CD4-positive, alpha-beta memory T cell (primary cell): ENCODE measurements at places on chromosomes 2 and 18.

GRCh38 chr2:230179907-230180306 lies 39.9 kb downstream of the SP110 start:
- DNase-seq: no peak

- no peak for DNase-seq
These were observed 103.3 kb upstream of the GATA6 start for GRCh38 chr18:22066083-22066485.

DNA sequence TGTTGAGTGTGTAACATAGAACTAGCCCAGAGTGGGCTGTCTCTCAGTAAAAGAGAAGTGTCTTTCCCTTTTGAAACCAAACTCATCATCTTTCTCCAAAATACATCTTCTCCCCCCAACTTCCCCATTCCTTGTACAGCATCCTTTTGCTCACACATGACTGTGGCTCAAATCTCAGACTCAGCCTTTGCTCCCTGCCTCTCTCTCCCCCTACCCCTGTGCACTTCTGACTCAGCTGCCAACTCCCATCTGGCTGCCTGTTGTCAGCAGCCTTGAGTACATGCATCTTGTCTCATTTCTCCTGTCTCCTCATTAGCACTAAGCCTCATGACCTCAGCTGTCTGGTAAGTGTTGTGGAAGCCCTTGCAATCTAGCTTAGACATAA lies 18.1 kb upstream of the MGAT4A start:
- no peak for DNase-seq

DNA sequence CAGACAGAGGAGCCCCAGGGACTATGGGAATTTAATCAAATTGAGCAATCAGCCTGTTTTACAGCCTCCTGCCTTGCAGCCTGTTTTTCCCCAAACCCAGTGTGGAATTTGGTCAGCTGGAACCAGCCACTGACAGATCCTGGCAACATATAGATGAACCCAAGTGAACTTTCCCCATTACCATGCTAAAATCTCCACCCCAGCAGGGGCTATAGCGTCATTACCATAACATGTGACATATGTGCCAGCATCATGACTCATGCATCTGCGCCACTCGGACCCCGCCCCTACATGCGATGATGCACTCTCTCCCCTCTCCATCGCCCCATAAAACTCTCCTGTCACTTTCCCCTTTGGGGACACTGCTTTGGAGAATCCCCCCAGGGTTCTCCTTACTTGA lies 17.3 kb upstream of the FEZ2 start:
- no peak for DNase-seq

DNA sequence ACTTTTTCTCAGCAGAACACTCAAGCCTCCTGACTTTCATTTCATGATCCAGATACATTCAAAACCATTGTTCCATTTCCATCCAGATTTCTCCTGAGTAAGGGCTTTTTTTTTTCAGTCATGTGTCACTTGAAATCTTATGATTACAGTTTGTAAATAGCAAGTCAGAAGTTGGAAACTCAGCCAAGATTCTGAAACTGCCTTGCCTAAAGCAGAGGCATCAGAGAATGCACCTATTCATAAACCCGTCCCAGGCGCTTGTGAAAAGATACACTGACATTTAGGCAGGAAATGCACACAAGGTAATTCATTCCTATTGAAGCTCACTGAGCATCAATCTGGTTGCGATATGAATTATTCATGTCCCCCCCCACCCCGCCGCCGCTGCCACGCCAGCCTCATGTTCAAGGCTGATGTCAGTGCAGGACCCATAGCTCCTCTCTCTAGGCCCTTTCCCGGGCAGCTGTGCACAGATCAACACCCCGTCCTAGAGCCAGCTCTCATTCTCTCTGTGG lies 30.4 kb upstream of the MGAT4A start:
- DNase-seq: peak; percentile 58

- no peak for DNase-seq
These were observed 71.0 kb upstream of the DAPL1 start for GRCh38 chr2:158723921-158724802.

DNA sequence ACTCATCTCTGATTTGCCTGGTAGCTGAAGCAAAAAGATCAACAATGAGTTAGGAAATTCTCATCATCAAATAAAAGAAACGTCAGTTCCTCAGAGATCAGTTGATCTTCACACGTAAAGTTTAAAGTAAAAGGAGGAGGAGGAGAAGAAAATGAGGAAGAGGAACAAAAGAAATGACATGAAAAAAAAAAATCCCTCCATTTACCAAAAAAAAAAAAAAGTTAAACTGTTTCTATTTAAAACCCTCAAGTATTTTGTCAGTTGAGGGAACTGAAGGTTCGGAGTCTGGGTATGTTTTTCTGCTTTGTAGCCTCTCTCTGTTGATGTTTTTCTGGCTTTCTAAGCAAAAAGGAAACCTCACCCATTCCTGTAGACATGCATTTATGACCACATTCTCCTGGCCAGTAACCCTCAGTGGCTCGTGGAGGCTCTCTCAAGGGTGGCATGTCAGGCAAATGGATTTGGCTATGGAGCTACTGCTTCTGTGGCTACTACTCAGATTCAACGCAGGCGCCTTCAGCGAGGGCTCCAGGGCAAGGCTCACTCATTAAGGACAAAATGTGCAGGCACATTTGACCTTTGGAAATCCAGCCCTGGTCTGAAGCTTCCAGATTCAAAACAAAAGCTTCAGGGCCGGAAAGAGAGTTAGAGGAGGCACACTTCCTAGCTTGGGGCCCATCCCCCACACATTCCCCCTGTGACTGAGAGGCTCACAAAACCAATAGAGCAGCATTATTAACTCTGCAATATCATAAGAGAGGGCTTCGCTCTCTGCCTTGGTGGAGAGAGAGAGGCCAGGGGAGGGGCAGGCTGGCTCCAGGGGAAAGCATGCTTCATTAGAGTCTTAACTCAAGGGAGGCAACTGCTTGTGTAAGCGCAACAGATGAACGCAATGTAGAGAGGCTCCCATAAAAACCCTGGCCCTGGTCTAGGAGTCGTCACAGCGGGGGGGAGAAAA lies 22.3 kb downstream of the KLF7 start:
- DNase-seq: peak; percentile 77

DNA sequence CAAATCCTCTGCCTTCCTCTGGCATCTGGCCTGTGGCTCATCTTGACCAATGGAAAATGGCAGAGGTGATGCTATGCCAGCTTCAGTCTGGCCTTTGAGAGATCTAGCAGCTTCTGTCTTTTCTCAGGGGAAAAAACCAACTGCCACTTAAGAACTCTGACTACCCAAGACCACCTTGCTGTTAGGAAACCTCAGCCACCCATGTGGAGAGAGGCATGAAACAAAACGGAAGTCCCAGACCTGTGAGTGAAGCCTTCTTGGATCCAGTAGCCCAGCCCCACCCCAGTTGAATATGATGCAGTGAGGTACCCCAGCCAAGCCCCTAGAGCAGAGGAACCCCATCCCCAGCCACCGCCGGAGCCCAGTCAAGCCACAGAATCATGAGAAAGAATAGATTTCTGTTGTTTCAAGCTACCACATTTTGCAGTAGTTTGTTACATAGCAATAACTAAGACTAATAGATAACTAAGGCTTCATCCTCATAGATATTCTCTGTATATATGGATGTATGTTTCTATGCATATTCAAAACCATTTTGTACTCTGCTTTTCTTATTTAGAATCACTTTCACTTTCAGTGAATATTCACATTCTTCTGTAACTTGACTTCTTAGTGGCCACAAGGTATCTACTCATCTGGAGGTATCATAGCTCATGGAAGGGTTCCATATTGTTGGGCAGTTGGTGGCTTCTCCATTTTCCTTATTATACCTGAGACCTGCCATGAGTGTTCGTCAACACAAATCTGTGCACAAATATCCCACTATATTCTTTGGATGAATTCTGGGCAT lies 142.1 kb downstream of the FBXO15 start:
- DNase-seq: no peak

DNA sequence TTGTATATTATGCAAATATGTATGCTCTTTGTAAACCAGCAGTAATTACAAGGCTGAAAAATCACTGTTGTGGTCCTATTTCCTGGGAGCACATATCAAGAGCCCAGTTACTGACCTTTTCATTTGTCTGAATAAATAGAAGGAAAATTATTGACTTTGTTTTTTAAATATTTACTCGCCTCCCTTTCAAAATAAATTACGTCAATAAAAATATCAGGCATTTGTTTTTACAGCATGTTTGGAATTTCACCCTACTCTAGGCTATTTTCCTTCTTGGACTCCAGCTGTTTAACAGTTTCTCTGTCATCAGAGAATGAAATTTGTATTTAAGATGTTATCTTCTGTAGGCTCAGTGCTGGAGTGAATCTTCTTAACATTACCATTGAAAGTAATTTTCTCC lies 59.9 kb upstream of the LRATD1 start:
- no peak for DNase-seq

- no peak for DNase-seq
These were observed 221.1 kb downstream of the INSIG2 start for GRCh38 chr2:118309257-118309945.

DNA sequence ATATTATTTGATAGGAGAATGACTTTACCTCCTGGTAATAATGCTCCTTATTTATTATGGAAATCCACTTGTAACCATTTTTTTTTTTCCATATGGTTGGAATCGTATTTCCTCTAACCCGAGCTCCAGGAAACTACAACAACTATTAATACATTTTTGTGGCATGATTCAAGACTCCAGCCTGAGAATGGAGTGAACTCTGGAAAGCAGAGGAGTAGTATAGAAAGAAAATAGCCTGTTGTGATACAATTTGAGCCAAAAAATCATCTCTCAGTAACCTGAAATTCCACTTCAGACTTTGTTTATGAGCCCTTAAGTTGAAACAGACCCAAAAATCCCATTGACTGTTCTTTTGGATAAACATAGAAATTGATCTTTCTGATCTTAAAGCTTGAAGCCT lies 921.1 kb downstream of the SOCS6 start:
- no peak for DNase-seq

- DNase-seq: no peak
These were observed 17.7 kb downstream of the BCL11A start for GRCh38 chr2:60535685-60536312.

DNA sequence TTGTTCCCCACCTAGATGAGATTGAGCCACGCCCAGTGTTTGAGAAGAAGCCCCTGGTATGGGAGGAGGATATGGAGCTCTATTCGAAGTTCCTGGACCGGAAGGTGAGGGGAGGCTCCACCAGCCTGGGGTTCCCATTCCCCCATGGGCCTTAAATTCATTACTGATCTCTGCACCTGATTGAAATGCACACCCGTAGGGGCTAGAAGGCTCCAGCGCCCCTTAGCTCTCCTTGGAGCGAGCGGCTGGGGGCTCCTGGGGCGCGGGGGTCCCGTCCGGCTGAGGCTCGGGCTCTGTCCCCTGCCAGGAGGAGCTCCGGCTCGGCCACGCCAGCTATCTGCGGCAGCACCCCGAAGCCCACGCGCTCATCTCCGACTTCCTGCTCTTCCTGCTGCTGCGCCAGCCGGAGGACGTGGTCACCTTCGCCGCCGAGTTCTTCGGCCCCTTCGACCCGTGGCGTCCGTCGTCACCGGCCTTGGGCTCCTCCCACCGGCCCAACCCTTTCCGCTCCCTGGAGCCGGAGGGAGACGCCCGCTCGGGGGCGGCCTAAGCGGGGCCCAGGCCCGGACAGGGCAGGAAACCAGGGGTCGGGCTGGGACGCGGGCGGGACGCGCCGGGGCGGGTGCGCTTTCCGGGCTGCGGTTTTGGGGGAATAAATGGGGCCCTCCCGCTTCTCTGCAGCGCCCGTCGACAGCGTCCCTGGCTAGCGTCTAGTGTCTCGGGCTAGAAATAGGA lies 10.9 kb downstream of the CATIP start:
- peak; percentile 71 for DNase-seq

- no peak for DNase-seq
These were observed 151.1 kb downstream of the CCDC148 start for GRCh38 chr2:158305501-158305900.

DNA sequence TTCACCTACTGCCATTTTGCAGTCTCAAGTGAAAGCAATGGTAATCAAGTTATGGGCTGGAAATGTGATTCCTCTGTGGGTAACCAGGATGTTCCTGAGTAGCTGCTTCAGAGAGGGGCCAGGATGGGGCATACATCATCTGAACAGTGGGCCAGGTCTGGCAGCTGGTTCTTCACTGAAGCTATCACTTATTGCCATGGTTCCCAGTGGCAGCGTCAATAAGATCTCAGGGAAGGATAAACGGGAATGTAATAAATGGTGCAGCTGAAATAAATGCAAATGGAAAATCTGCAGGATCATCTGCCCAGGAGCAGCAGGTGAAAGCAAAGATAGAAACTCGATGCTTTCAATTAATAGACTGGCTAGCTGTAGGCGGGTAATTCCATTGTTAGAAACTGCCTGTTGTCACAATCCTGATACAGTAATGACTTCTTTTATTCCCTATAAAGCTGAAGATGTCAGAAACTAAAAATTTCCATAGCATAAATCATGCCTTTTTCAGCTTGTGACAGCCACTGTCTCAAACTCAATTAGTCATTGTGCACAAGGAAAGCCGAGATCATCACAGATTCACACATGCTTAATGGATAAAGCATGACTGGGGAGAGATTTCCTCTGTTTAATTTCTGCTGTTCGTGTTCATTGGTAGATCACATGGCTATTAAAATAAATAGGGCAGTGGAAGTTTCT lies 56.2 kb upstream of the CCDC85A start:
- no peak for DNase-seq

DNA sequence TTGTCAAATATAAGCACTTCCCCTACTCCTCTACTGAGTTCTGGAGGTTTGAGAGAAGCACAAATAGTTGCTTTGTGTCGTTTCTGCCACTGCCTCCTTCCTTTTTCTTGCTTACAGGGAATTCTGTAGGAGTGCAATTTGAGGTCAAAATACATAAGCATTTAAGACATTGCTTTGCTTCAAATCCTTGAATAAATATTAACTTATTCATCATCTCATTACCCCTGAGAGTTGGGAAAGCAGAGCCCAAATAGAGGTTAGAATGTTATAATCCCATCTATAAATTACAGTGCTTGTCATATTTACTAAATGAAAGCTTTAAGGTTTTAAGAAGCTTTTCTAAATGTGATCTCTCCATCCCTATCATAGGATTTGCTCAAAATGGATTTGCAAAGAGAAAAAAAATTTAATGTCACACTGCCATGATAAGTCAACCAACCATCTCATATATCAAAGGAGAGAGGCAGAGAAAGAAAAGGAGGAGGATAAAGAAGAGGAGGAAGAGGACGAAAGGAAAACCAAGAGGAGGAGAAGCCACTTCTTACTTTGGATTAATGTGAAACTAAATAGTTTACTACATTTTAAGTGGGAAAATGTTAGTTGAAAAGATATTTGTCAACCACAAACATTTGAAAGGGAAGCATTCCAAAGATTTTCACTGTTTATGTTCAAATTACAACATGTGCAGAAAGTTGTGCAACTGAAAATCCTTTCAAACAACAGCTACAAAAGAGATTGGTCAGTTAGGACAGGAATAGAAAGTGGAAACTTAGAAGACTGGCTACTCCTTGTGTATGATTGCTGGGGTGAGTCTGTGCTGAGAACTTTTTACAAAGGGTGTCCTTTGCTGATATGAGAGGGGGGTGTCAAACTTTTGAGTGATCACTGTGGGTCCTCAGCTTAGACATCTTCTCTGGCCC lies 277.3 kb upstream of the FN1 start:
- no peak for DNase-seq

- DNase-seq: no peak
These were observed 12.1 kb downstream of the ACTR3 start for GRCh38 chr2:113901943-113902342.
